ENCODE measurements at places on chromosomes 2 and 18.

- no peak for DNase-seq
Observed at GRCh38 chr2:174330945-174331594, 3.7 kb upstream of the SP9 start.

DNA sequence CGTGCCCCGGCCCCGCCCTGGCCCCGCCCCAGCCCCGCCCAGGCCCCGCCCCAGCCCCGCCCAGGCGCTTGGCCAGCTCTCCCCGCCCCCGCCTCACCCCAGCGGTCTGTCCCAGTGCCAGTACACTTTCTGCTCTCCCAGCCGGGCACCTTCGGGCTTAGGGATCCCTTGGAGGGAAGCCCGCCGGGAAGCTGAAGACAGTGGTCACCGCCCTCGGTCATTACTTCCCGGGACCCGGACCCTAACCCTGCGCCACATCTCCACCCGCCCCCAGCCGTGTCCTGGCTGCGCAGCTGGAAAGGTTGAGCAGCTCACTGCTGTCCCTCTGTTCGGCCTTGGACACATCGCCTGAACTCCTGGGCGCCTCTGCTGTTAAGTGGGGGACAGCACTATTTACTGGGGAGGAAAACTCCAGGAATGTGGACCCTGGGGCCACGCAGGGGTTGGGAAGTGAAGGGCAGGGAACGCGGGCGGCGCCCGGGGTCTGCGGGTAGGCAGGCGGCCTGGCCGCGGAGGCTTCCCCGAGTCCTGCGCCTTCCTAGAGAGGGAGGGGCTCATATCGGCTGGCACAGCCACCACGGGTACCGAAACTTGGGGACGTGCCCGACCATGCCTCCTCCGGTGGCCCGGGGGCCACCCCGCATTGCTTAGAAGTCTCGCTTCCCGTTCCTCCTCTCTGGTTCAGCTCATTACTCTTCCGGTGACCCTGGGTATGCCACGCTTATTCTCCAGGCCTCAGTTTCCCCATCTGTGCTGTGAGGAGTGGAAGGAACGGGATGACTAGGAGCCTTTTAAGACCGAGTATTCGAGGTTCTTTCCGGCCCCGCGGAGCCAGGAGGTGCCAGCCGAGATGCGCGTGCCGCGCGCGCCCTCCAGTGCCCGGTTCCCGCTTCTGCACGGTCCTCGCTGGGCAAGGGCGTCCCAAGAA, 121.0 kb downstream of the GYPC start:
- DNase-seq = peak; percentile 49

DNA sequence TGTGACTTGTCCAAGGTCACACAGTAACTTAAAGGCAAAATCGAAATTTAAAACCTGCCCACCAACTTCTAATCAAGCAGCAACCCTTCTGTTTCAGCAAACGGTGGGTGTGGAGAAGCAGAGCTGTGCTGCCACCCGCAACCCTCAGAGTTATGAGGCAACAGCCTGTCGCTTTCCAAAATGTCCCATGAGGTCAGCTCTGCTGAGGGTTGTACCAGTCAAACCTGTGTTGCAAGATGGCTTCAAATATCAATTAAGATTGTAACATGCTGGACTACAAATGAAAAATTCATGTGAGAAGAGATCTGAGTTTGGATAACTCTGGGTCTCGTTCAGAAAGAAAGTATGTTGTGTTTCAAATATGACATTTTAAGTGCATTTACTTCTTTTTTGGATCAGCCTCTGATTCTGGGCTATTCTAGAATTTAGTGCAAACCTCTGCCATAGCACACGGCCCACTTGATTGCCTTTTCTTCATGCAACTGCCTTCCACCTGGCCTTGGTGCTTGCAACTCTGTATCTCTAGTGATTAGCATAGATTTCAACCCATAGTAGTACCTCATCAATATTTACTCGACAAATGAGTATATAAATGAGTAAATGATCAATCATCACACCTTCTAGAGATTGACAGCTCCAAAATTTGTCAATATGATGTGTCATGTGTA, 69.3 kb downstream of the TIMM21 start:
- no peak for DNase-seq

GRCh38 chr2:188142636-188143295, 148.9 kb upstream of the GULP1 start:
- DNase-seq = no peak

DNA sequence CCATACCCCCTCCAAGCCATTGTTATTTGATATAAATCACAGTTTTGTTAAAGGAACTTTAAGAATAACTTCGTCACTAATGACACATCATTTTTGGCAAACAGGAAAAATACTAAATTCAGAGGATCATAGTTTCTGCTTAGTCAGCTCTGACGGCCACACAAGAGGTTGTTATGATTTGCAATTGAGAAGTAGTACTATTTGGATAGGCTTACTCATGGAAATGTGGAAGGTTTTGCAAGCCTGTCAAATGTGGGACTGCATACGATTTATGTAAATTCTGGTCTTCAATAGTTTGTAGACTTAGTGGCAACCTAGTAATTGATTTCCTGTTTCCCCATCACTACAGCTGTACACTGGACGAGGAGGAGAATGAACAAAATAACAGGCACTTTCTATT, 108.1 kb downstream of the ARHGEF33 start:
- no peak for DNase-seq

DNA sequence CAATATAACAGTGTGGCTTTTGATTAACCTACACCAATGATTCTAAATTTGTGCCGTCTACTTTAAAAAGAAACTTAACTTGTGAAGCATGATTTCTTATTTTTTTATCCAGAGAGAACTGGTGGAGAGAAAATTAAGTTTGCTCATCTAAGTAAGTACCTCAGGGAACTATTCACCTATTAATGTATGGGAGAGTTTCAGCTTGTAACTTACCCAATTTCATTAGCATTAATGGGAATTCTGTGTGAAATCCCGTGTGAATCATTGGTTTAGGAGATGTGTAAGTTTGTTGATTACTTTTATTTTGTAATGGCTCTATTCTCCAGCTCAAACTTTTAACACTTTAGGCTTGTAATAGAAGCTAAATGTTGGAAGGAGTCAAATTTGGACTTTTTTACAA, 1061.5 kb downstream of the TDRD15 start:
- no peak for DNase-seq

GRCh38 chr2:950080-950966, at the start of gene SNTG2:
Gene SNTG2 (plus strand): TSS chr2:950849. CDS start chr2:950997, 148 bp downstream.
- no peak for DNase-seq

DNA sequence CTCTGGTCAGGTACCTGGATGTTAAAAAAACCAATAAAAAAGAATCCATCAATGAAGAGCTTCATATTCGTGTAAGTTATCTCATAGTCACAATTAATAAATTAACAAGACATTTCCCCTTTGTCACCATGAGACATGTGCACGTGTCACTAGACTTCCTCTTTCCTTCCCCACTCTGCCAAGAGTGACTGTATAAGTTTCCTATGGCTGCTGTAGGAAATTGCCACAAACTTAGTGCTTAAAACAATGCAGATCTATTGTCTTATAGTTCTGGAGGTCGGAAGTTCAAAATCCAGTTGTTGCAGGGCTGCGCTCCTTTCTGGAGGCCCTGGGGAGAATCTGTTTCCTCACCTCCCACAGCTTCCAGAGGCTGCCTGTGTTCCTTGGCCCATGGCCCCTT, 35.8 kb downstream of the SLC9A4 start:
- DNase-seq = no peak

GRCh38 chr2:195759877-195760276, 102.9 kb downstream of the SLC39A10 start:
- no peak for DNase-seq

DNA sequence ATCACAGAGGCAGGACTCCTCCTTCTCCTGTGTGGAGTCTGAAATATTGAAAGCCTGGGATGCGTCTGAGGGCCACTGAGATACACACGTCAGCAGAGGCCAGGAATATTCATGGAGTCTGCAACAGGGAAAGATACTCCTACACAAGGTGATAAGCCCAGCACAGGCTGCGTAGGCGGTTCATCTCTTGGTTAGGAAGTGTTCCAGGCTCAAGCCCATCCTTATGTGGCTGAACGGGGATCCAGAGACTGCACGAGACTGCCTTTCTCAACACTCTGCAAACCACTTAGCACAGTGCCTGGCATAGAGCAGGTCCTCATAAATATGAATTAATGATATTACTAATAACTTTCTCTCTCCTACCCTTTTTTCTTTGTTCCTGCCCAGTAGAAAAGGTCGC, 29.2 kb upstream of the AGPS start:
- DNase-seq = no peak

GRCh38 chr2:137117385-137117784, 352.0 kb downstream of the THSD7B start:
- no peak for DNase-seq

GRCh38 chr2:3602553-3603339, 7.8 kb downstream of the COLEC11 start:
- no peak for DNase-seq
